ENCODE measurements at places on chromosomes 11 and 22.

- no peak for DNase-seq
These were observed 73.9 kb upstream of the FGF3 start for GRCh38 chr11:69892986-69893555.

DNA sequence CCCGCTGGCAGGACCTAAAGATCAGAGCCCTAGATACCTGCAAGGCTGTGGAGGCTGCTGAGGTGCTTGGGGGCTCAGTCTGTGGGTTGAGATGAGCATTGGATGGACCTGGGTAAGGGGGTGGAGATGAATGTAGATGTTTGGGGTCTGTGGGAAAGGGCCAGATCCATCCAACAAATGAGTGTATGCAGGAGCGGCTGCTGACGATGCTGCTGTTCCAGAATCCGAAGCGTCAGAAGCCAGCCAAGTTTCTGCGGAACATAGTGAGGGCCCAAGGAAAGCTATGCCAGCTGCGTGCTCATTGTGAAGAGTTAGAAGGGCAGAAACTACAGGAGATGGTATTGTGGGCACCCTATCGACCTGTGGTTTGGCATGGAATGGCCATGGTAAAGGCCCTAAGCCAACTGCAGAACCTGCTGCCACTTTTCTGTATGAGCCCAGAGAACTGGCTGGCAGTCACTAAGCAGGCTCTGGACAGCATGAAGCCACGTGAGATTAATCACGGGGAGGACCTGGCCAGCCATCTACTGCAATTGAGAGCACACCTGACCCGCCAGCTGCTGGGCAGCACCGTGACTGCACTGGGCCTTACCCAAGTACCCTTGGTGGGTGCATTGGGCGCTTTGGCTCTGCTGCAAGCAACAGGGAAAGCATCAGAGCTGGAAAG, 36.6 kb downstream of the RRP8 start:
- DNase-seq = no peak

DNA sequence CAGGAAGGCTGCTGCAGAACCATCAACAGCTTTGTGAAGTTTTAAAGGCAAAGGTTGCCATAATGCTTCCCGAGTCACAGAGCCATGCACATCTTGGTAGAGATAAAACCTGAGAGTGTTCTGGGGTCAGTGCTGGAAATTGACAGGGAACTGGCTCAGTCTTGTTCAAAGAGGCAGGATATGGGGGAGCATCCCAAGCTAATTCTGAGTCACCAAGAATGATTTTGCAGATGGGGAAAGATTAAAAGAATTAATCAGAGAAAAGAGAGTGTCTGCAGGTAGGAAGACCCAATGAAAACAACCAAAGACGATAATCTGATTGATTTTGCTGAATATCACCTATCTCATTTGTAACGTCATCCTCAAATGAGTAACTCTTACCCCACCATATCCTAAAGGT, 99.9 kb upstream of the CD44 start:
- no peak for DNase-seq

GRCh38 chr11:59182457-59183151, 10.7 kb downstream of the DTX4 start:
- no peak for DNase-seq

DNA sequence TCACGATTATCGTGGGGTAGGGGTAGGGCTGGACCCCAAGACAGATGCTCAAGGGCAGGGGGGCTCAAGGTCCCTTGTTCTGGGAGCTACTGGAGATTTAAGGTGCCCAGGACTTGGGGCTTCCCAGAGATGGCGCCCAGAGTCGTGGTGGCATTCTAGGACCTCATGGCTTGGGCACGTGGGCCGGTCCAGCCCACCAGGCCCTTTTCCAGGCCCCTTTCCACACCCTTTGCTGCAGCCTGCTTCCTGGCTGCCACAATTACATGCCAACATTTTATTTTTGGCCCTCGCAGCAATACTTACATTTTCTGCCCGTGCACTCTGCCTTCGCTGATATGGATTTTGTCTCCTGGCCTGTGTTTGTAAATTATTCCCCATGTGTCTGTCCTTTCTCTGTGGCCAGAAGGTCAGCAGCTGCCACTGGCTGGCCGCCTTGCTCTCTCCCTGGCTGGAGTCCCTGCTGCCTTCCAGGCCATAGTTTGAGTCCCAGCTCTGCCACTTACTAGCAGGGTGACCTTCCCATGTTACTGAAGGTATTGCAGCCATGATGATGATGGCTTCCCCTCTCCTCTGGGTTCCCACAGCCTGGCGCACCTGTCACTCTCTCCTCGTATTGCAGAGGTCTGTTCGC, 11.2 kb downstream of the MB start:
- DNase-seq = no peak

DNA sequence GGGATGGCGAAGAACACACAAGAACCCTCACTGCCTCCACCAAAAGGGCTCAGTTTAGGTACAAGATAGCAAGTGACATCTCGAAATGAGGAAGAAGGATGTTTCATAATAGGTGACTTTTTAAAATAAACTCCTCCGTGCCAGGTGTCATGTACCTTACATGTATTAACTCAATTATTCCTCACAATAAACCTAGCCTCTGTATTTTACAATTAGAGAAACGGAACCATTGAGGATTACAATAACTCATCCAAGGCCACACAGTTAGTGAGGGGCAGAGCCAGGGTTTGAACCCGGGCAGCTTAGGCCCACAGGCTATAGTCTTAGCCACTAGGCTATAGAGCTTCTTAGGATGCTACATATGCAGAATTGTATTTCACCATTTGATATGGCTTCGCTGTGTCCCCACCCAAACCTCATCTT, 965 bp upstream of the PAMR1 start:
- DNase-seq = no peak

DNA sequence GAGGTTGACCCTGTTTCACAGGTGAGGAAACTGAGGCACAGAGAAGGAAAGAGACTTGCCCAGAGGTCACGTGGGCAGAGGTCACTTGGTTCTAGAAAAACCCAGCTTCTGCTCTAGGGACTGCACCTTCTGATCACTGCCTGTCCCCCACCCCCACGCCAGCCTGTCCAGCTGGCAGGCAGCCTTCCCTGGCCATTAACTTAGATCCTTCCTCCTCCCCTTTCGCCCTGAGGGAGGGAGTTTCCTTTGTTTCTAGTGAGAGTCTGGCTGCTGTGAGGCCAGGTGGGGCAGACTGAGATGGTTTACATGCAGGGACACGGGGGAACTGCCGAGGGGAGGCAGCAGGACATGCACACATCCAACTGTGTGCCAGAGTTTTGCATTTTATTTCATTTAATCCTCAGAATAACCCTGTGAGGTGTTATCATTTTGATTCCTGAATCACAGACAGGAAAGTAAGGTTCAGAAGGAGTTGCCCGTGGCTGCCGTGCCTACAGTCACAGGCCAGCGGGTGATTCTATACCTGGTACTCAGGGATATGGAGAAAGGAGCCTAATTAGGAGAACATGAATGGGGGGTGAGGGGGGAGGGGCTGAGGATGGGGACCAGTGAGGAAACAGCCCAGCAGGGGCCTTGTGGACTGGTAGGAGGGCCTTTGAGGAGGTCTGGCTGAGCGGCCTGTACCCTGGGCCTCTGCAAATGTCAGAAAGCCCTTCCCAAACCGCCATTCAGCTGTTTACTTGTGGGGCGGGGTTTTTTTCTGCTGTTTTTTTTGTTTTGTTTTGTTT, 3.4 kb downstream of the FAM83F start:
- DNase-seq = no peak

GRCh38 chr11:30567120-30567519, 19.0 kb downstream of the MPPED2 start:
- DNase-seq = no peak

GRCh38 chr11:130771708-130772107, 144.6 kb downstream of the SNX19 start:
- no peak for DNase-seq

DNA sequence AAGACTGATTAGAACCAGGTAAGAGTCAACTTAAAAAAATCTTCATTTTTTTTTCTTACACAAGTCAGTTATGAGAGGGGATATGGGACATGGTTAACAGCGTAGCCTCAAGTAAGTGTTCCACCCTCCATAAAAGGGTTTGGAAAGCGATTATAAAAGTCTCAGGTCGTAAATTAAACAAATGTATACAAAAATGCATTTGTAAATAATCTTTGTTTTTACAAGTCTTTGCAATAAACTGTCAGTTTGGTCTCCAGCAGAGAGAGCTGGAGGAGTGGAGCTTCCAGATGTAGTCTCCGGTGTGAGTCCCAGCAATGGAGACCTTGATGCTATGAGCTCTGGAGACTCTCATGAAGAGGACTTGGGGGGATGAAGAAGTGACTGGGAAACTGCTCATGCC, 99.8 kb upstream of the TP53AIP1 start:
- DNase-seq = no peak

- DNase-seq = no peak
These were observed 489.9 kb upstream of the RAG2 start for GRCh38 chr11:37087650-37088572.

- no peak for DNase-seq
These were observed 190.2 kb downstream of the DSCAML1 start for GRCh38 chr11:117606790-117607189.

DNA sequence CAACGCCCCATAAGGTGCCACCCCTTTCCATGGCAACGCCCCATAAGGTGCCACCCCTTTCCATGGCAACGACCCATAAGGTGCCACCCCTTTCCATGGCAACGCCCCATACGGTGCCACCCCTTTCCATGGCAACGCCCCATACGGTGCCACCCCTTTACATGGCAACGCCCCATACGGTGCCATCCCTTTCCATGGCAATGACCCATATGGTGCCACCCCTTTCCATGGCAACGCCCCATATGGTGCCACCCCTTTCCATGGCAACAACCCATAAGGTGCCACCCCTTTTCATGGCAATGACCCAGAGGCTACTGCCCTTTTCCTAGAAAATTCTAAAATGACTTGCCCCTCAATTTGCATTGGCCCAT, 72.1 kb downstream of the BRD1 start:
- DNase-seq = no peak

- no peak for DNase-seq
These were observed 67.3 kb downstream of the PRDM11 start for GRCh38 chr11:45213717-45214116.

DNA sequence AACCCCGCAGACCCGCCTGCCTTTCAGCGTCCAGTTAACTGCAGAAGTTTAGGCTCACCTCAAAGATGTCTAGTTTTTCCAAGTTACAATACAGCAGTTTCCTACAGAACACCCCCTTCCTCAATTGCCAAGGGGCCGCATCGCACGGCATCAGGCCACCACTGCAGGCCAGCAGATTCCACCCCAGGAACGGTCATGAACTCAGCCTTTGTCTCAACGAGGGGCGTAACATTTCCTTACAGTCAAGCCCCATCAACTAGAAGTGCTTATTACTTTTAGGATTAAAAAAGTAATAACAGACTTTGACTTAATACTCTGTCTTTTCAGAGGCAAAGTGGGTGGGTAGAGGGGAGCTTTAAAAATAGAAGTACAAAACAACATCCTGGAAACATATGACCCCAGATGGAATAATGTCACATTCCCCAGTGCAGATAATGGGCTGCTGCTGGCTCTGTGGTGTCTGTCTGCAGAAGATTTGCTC, 36.3 kb downstream of the PPP2R1B start:
- no peak for DNase-seq

GRCh38 chr11:85939099-85940015, 84.2 kb downstream of the CCDC83 start:
- DNase-seq = no peak

GRCh38 chr11:105799728-105800462, 190.0 kb downstream of the GRIA4 start:
- DNase-seq = no peak

DNA sequence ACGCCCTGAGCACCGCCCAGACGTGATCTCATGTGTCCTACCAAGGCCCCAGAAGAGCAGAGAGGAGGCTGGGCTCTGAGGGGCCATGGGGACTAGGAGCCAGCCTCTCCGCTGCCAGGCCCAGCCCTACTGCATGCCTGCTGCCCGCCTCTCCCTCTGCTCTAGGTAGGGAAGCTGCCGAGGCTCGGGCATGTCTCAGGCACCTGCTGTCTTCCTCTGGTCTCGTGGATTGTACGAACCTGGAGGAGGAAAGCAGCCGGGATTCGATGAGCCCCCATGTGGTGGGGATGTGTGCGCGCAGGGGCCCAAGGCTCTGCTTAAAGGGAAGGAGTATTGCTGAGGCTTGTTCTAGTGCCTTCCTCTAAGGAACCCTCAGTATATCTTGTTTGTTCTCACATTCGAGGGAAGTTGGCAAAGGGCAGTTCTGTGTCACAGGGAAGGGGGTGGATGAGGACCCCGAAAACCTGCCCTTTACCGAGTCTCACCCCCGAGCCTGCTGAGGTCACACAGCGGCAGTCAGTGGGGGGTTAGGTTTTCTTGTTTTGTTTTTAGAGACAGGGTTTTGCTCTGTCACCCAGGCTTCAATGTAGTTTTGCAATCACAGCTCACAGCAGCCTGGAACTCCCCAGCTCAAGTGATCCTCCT, 21.2 kb downstream of the DAGLA start:
- DNase-seq = no peak

DNA sequence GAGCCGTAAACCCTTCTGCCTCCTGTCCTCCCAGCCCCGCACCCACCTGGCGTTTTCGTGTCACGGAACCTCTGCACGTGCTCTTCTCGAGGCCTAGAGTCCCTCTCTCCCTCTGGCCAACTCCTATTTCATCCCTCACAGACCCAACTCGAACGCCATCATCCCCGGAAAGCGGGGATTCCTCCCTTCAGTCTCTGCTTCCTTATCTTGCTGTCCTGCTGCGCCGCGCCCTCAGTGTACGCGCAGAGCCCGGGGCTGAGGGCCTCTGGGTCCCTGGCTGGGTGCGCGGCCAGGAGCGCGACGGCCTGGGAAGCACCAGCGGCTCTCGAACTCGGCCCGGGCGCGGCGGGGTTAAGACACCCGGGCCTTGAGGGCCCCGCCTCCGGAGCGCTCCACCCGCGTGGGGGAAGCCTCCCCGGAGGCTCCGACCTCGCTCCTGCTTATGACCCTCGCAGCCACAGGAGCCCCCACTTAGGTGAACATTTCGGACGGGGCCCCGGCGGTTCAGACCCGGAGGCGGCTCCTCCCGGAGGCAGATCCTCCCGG, 398 bp upstream of the ATG16L2 start:
- DNase-seq = peak; percentile 72

DNA sequence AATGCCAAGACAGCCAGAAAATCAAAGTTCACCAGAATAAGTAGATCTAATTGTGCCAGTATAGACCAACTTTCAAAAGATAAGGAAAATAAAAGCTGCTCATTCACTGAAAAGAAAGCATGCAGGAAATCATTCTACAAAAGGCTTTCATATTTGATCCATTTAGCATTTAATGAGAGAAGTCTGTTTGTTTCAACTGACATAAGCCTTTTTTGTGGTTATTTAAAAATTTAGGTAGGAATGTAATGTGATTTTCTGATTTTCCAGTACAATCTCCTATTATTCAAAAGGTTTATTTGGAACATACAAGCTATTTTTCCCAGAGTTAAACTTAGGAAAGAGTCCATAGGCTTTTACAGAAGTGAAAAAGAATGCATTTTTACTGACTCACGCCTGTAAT, 92.7 kb downstream of the SBF2 start:
- DNase-seq = no peak

DNA sequence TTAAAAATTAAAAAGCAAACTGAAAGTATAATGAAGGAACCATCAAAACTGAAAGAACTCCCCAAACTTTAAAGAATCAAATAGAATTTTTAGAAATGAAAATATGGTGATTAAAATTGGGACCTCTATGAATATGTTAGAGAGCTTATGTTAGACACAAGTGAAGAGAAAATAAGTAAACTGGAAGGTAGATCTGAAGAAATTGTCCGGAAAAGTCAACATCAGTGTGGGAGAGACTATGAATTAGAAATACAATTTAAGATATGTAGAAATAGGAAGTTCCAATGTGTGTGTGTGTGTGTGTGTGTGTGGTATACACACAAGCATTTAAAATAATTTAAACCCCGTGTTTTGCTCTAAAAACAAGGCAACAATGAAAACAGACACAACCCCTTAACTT, 4.9 kb upstream of the OR8B4 start:
- no peak for DNase-seq

GRCh38 chr11:82996966-82997606, 74.6 kb downstream of the RAB30 start:
- no peak for DNase-seq
